Neural progenitor cell (in vitro differentiated cells): ENCODE measurements at places on chromosomes 13 and 19.
A peak's percentile ranks its signal among the peaks of the same experiment; 100 is the strongest.

GRCh38 chr19:15782211-15782610, 5.2 kb upstream of the OR10H5 start:
- DNase-seq = no peak

DNA sequence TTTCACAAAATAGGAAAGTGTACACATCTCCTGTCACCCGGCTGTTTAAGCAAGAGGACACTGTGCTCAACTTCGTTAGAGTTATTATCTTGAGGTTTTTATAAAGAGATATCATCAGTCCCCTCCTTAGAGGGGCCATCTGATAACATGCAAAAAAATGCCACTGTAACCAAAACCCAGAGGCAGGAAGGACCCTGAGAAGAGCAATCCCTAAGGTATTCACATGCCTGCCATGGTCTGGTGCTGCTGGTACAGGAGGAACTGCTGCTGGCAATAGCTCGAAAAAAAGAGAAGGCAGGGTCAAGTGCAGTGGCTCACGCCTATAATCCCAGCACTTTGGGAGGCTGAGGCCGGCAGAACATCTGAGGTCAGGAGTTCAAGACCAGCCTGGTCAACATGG, 12.8 kb upstream of the CEACAM3 start:
- DNase-seq = no peak

GRCh38 chr19:30317403-30317802, 54.8 kb upstream of the ZNF536 start:
- DNase-seq = no peak

GRCh38 chr13:55000043-55000442, 1971.4 kb downstream of the OLFM4 start:
- no peak for DNase-seq

DNA sequence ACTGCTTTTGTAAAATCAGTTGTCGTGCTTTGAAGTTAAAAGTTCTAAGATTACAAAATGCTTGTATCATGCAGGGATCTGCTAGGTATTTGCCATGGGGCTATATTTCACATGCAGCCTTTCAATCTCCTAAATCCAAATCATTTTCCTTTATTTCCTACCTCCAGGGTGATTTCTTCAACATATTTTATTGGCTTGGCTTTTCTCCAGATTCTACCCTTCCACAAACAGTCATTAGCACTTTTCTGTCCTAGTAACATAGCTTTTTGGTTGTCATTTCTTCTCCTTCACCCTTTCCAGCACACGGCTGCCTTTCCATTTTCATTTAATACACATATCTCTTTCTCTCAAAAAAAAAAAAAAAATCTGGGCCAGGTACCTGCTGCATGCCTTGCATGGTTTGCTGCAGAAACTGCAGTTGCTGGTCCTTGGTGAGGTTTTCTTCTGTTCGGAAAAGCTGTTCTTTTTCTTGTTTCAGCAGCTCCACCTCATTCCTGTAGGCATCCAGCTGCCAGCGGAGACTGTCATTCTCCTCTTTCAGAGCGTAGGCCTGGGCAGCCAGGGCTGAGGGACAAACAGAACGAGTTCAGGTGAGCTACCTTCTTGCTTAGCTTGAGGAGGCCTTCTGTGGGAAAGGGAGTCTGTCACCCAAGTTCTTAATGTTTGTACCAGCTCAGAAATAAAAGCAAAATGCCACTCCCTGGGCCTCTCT, 274.7 kb downstream of the DNAJC15 start:
- DNase-seq = no peak

GRCh38 chr13:35598790-35599369, 122.4 kb upstream of the MAB21L1 start:
- DNase-seq = no peak

DNA sequence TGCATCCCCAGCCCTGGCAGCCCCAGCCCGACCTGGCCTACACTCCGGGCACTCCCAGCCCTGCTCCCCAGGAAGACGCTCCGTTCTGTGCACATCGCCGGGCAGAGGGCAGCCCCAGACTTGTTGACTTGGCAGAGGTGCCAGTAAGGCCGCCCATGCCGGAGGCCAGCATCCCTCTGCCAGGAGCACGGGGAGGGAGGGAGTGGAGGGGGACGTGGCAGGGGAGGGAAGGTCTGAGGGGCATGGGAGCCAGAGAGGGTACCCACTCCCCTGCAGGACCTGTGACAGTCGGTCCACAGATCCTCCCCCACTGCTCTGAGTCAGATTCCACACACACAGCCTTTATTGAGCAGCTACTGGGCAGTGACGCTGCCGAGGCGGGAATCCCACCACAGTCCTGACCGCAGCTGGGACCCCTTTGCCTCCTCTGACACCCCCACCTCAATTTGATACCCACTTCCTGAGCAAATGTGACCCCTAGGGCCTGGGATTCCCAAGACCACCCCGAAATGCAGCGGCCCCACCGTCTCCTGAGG, 1.9 kb upstream of the NKPD1 start:
- no peak for DNase-seq

- DNase-seq = peak; percentile 75
These were observed 46.7 kb downstream of the ZNF846 start for GRCh38 chr19:9721861-9722260.

DNA sequence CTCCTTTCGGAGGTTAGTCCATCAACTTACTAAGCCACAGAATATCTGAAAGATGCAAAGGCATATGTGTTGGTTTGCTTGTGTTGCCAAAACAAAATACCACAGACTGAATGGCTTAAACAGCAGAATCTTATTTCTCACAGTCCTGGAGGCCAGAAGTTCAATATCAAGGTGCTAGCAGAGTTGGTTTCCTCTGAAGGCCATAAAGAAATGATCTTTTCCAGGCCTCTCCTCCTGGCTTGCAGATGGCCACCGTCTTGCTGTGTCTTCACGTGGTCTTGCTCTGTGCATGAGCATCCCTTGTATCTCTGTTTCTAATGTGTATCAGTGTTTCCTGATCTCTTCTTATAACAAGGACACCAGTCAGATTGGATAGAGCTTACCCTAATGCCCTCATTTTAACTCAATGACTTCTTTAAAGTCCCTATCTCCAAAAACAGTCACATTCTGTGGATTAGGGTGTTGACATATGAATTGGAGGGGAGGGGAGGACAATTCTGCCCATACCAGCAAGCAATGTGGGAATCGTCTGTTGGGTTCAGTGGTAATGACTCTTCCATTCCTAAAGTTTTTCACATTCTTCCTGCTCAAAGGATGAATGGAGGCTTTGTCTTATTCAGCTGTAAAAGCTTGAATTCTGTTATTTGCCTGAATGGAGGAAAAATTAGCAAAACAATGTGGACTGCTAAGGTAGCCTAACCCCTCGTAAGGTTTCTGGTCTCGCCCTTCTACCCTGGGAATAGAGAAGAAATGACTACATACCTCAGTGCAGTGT, 715.7 kb downstream of the DIAPH3 start:
- DNase-seq = peak; percentile 39

- no peak for DNase-seq
These were observed 470.7 kb downstream of the TSHZ3 start for GRCh38 chr19:30878495-30878894.

DNA sequence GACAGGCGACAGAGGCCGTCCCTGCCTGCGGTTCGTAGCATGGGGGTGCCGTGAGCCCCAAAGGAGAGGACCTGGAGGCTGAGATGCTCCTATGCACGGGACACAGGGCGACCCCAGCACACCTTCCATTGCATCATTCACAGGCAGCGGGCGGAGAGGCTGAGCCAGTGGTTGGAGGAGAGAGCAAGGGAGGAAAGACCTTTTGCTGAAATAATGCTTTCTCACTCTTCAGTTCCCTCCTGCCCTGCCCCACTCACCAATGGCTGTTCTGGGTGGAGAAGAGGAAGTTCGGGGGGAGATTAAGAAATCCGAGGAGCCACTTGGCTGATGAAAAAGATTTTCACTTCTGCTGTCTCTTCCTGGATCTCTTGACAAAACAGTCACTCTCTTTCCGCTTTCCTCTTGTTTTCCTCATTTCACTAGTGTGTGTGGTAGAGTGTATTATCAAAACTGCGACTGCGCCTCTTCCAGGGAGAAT, at the start of gene NLRP12:
Gene NLRP12 (minus strand): TSS at position 181 of the 478 bp plus-strand sequence. CDS start 140 bp downstream, at position 41.
- no peak for DNase-seq

DNA sequence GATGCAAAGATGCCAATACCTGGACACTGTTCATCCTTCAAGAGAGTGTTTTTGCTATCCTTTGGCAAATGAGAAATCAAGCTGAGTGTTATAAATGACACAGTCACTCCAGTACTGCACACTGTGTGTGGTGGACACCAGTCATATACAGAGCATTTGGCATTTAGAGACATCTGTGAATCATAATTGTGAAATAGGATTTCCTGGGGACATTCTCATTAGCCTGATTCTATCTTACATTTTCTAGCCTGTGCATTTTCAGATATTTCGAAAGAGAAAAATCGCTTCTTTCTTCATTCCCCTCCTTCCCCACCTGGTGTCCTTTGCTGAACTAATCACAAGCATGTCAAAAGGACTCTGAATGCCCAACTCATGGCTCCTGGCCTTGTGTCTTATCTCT, 781.0 kb upstream of the ARGLU1 start:
- no peak for DNase-seq

- no peak for DNase-seq
These were observed 276.4 kb downstream of the KCNRG start for GRCh38 chr13:50291611-50292010.

- DNase-seq = no peak
These were observed 9.6 kb downstream of the MIR17HG start for GRCh38 chr13:91356919-91357612.

DNA sequence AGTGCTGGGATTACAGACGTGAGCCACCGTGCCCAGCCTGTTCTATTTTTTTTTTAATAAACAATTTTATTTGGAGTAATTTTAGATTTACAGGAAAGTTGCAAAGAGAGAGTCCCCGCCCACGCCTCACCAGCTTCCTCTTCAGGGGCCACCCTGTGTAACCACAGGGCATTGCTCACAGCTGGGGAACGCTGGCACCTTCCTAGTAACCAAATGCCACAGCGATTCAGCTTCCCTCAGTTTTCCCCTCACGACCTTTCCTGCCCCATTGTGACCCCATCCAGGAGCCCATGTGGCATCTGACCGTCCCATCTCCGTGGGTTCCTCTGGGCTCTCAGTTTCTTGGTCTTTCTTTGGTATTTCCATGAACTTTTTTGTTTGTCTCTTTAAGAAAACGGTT, 83.9 kb downstream of the GNG7 start:
- DNase-seq = no peak

- DNase-seq = no peak
These were observed 11.1 kb upstream of the ENOX1 start for GRCh38 chr13:43797869-43798268.

DNA sequence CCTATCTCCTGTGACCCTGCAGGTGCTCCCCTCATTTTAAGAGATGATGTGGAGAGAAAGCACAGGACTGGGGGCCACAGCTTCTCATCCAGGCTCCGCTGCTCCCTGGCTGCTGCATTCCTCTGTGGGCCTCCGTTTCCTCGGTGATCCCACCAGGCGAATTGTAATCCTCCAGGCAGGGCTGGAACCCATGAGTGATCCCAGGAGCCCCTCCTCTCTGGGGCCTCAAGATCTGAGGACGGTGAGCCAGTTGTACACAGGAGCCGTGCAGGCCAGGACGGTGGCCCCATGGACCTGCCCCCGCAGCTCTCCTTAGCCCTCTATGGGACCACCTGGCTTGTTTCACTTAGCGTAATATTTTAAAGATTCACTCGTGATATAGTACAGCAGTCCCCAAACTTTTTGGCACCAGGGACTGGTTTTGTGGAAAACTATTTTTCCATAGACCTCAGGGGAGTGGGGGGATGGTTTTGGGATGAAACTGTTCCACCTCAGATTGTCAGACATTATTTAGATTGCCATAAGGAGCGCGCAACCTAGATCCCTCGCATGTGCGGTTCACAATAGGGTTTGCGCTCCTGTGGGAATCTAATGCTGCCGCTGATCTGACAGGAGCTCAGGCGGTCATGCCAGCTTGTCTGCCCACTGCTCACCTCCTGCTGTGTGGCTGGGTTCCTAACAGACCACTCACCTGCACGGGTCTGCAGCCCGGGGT, 5.6 kb downstream of the FFAR3 start:
- no peak for DNase-seq

DNA sequence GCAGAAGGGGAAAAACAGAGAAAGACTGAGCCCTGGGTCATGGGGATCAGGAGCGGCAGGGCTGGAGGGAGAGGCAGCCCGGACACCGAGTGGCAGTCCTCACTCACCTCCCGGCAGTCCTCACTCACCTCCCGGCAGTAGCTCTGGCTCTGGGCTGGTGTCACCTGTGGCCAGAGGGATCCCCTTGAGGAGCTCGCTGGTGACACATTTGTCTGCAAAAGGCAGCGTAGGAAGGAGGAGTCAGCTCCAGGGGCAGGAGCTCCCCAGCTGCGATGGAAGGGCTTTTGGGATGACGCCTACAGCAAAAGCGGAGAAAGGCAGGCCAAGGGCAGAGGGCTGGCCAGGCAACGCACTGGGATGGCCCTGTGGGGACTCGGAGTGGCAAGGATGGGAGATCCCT, 739 bp downstream of the EIF3G start:
- no peak for DNase-seq

GRCh38 chr13:33176526-33176925, 109.0 kb downstream of the STARD13 start:
- DNase-seq = no peak

DNA sequence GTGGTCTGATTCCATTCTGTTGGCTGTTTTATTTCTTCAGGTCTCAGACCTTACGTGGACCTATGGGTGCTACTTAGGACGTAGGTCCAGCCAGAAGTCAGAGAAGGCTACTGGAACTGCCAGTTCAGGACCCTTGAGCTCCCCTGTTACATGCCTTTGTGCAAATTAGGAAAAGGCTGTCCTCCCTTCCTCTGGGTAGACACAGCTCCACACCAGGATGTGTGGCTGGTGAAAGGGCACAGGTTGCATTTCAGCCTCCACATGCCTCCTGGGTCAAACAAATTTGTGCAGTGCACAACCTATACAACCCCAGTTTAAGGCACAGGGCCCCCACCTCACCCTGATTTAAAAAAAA, 43.9 kb upstream of the MAP3K10 start:
- no peak for DNase-seq

DNA sequence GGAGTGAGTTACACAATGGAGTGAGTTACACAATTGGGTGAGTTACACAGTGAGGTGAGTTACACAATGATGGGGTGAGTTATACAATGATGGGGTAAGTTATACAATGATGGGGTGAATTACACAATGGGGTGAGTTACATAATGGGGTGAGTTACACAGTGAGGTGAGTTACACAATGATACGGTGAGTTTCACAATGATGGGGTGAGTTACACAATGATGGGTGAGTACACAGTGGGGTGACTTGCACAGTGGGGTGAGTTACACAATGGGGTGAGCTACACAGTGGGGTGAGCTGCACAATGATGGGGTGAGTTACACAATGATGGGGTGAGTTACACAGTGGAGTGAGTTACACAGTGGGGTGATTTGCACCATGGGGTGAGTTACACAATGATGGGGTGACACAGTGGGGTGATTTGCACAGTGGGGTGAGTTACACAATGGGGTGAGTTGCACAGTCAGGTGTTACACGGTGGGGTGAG, 52.5 kb upstream of the GAS6 start:
- DNase-seq = no peak
